ENCODE measurements at places on chromosomes 1 and 21.

GRCh38 chr1:96962751-96963211, 241.2 kb downstream of the PTBP2 start:
- DNase-seq: no peak

- DNase-seq: peak; percentile 32
These were observed 97.0 kb upstream of the DPH5 start for GRCh38 chr1:101122452-101123166.

DNA sequence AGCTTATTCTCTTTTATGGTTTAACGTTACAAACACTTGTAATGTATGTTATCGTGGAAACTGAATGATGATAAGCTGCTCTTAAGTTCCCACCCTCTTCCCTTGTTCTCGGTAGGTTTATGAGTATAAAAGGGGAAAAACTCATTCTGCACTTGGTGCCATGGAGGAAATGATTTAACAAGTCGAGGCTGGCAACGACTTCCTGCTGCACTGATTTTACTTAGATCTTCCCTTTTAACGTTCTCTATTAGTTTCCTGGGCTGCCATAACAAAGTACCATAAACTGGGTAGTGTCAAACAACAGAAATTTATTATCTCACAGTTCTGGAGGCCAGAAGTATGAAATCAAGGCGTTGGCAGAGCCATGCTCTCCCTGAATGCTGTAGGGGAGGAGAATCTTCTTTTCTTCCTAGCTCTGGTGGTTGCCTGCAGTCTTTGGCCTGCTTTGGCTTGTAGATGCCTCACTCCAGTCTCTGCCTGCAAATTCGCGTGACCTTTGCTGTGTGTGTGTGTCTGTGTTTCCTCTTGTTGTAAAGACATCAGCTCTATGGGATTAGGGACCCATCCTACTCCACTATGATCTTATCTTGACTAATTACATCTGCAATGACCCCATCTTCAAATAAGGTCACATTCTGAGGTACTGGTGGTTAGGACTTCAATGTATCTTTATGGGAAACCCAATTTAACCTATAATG, 26.3 kb downstream of the HUNK start:
- DNase-seq: no peak

DNA sequence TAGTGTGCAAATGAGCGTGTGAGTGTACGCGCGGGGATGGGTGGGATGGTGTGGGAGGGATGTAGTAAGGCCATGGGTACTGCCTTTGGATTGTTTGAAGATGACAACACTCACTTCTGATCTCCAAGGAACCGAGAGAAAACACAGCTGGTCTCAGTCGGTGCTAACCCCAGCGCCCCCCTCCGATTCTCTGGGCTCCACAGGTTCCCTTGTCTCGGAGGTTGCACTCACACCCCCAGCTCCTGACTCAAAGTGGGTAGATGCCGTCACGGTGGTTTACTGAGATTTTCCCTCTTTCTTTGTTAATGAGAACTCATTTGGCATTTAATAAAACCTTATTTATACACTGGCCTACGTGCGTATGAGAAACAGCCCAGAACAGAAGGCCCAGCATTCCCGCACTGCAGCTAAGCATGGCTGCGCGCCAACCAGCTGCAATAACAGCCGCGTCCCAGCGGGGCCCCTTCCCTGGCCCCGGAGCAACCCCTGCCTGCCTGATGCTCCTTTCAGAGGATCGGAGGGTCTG, 25.8 kb downstream of the ABCA4 start:
- DNase-seq: no peak

DNA sequence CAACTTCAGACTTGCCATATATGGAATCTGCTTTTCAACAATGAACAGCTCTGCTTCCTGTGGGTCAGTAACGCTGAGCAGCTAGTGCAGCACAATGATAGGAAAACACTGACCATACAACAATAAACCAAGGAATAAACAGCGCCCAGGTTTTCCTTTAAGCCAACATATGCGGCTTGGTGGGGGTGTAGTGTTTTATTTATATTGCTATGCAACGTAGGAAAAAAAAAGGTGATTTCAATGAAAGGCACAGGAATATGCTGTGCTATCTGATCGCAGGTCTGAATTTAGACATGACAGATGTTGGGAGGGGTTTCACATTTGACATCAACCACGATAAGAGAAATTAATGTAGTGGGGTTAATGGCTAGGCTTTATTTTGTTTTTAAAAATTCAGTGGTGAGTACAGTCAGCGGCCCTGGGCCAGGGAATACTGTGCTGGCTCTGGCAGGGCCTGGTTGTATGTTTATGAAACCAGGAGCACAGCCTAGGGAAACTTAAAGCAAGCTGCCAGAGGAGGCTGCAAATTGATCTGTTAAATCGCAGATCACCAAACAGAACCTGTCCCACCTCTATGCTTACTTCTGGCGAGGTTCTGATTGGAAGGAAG, 4.3 kb downstream of the TSPAN2 start:
- DNase-seq: no peak

Measured in stimulated activated CD4-positive, alpha-beta T cell treated with anti-CD3 and anti-CD28 coated beads, Interleukin-12 subunit alpha, Interleukin-12 subunit beta, amount 100 ng/mL, for 48 hours (primary cell).